ENCODE measurements at places on chromosomes 1 and 21.

- no peak for DNase-seq
Observed at GRCh38 chr1:229578168-229579058, 19.9 kb upstream of the ABCB10 start.

- DNase-seq = no peak
Observed at GRCh38 chr21:33278721-33279120, 12.6 kb downstream of the IL10RB start.

- no peak for DNase-seq
Observed at GRCh38 chr1:50529510-50529909, 106.3 kb upstream of the DMRTA2 start.

- DNase-seq = no peak
Observed at GRCh38 chr1:99682291-99682751, 36.4 kb downstream of the PALMD start.

- no peak for DNase-seq
Observed at GRCh38 chr1:168903237-168903830, 174.3 kb upstream of the DPT start.

Measured in T-helper 2 cell (primary cell).